Anterior cingulate cortex (tissue), 58 donors: ENCODE measurements at places on chromosomes 1 and 21.

GRCh38 chr1:183178545-183178944, 7.5 kb upstream of the LAMC2 start:
- DNase-seq, result no peak

- DNase-seq, result no peak
Measured at GRCh38 chr21:35265170-35265877, 216.2 kb upstream of the RUNX1 start.

- DNase-seq, result no peak
Measured at GRCh38 chr1:11980676-11980972, 380 bp downstream of the MFN2 start.

- DNase-seq, result no peak
Measured at GRCh38 chr1:246404078-246404477, 103.0 kb downstream of the SMYD3 start.

- DNase-seq, result no peak
Measured at GRCh38 chr1:87056974-87057373, 142.5 kb downstream of the HS2ST1 start.

DNA sequence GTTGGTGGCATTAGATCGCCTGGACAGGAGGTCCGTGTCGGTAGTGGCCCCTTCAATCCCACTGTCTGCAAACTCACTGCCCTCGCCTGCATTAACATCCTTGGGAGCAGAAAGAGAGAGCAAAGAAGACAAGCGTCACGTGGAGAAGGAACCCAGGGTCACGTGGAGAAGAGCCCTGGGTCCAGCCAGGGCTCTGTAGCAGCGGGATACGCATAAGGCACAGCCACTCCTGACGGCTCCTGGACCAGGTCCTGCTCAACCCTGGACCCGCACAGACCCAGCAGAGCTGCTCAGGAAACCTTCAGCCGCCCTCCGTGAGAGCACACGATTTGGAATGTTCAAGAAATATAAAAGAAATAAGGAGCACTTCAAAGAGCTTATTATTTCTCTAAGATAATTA, 92.0 kb downstream of the TIAM1 start:
- no peak for DNase-seq

DNA sequence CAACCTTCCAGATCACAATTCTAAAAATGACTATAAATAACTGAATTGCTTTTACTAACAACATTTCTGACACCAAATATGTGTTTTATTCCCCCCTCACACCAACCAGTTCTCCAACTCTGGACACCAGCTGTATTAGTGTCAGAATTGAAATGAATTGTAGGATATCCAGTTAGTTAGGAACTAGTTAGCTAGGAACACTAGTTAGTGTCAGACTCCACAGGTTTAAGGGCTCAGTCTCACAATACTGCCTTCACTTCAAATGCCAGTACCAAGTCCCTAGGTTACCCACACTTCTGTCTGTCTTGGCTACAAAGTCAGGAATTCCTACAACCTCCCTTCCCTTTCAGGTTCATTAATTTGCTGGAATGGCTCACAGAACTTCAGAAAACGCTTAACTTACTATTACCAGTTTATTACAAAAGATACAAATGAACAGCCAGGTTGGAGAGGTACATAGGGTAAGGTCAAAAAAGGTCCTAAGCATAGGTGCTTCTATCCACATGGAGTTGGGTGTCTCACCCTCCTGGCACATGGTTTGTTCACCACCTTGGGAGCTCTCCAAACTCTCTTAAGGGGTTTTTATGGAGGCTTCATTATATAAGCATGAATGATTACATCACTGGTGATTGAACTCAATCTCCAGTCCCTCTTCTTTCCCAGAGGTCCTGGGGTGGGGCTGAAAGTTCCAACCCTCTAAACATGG, 4.2 kb downstream of the STXBP3 start:
- no peak for DNase-seq

DNA sequence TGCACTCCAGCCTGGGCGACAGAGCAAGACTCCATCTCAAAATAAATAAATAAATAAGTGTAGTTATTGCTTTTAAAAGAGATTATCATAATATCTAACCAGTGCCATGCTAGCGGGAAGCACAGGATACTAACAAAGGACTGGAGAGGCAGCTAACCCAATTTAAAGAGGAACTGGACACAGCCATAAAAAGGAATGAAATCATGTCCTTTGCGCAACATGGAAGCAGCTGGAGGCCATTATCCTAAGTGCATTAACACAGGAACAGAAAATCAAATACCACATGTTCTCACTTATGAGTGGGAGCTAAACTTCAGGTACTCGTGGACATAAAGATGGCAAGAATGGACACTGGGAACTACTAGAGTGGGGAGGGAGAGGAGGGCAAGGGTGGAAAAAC, 54.9 kb downstream of the TM2D1 start:
- no peak for DNase-seq

DNA sequence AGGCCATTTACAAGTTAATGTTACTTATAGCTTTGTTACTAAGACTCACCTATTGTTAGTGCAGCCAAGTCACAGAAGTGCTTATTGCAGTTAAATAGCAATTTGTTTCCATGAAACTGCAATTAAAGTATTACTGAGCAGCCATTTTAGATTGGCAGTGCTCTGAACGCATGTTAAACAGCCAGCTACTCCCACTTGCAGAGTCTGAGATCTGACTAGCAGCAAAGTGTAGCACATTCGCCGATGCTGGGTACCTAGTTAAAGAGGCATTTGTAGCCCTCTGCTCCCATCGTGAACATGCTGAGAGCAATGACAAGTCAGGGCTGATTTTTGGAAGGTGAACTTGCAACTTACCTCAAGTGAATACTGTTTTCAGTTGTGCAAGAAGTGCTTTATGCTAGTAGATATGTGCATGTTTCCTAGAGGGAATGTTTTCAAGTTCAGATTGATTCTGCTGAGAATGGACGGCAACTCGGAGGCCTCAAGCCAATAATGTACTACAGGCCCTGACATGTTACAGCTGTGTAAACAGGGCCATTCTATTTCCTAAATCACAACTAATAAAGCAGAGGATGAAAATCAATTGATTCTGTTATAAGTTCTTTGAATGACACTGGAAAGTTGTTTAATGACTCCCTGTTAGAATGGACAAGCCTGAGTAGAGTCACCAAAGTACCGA, 19.8 kb downstream of the LMO4 start:
- no peak for DNase-seq

DNA sequence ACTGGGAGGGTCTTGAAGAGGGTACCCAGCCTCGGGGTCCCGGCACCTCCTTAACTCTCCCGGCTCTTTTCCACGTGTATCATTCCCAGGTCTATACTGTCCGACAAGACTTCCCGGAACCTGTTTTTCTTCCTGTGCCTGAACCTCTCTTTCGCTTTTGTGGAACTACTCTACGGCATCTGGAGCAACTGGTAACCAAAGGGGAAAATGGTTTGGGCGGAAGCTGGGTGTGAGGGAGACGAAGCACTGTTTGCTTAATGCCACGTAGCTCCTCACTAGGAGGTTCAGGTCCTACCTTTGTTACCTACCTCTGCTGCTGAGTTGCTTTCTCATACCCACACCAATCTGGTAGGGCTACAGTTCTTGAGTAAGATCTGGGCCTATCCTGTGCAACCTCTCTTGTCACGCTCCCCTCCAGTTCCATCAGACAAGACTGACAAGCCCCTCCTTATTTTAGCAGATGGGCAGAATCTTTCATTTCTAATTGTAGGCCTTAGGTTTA, 642 bp downstream of the SLC30A7 start:
- no peak for DNase-seq

DNA sequence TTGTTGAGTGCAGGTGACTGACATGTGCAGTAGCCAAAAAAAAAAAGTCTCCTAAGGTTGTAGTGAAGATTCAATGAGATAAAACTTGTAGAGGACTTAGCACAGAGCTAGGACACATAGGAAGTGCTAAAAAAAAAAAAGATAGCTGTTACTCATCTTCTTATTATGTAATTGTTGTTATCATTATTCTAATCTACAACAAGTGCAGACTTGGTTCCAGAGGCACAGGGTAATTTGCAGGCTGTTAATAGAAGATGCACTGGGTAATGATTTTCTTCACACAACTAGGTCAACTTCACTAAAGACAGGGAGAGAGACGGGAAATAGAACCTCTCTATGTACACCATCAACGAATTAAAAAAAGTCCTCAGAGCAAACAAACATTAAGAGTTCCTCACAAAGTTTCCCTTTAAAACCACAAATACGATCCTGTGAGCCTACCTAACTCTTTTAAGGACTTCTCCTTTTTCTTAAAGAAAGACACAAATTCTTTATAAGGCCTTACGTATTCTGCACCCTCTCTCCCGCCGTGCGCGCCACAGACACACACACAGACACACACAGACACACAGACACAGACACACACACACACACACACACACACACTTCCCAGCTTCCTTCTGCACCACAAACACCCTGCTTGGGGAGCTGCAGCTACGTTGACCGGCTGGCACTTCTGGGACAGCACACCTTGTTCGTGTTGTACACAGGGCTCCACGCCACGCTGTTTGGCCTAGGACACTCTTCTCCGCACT, 49.8 kb upstream of the GADD45A start:
- no peak for DNase-seq

DNA sequence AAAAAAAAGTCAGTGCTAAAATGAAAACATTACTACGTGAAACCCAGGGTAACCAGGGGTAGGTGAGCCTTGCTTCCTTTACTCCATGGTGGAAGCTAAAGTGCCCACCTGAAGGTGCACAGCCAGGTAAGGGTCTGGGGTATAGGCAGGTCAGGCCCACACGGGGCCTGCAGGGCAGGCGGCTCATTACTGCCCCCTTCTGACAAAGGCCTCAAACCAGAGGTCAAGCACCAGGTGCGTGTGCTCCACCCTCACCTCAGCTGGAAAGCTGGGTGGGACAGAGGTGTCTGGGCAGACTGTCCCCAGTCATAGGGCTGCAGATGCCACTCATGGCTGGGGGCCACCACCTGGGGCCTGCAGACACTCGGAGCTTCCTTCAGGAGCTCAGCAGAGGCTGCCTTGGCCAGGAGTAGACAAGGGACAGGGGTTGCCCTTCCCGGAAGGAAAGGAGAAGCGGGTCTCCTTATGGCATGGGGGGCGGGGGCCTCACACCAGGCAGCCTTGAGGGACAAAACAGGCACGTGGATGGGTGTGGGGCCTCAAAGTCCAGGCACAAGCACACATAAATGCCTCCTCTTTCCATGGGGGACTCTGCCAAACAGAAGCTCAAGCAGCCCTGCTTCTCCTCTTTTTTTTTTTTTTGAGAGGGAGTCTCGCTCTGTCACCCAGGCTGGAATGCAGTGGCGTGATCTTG, 36.2 kb downstream of the ACOT7 start:
- DNase-seq, result no peak

DNA sequence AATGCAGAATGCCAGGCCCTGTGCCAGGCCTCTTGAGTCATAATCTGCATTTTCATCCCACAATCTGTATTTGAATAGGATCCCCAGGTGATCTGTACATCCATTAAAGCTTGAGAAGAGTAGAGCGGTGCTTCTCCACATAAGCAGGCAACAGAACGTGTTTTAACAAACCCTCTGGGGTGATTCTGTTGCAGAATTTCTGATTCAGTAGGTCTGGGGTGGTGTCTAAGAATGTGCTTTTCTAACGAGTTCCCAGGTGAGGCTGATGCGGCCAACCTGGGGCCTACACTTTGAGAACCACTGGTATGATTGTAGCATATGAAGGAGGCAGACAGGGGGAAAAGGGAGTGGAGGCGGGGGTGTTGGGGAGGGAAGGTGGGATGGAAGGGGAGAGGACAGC, 78.4 kb upstream of the POU3F1 start:
- no peak for DNase-seq

DNA sequence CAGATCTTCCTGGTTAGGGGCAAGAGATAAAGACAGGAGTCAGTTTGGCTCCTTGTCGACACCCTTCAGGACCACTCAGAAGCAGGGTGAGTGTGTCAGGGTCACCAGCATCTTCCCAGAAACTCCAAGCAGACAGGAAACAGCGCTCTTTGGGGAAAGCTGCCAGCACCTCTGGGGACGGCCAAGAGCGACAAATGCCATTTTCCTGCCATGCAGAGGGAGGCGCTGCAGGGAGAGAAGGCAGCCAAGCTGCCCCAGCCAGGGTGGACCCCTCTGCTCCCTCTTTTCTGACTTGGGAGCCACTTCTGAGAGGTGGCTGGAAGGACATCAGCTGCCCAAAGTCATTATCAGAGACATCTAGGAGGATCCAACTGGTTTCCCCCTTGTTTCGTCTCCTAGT, 29.0 kb downstream of the SIM2 start:
- no peak for DNase-seq

DNA sequence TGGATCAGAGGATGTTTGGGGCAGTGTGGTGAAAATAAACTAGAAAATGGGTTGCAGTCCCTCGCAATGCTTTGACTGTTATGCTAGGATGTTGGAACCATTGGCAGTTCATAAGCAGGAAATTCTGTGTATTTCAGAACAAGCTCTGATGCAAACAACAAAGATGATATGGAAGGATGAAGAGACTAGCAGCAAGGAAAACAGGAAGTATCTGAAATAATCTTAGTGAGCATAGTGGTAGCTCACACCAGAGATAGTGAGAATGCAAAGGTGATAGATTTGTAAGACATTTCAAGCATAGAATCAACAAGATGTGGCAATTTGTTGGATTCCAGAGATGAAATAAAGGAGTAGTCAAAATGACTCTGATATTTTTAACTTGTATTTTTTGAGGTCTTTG, 11.1 kb upstream of the RCC1 start:
- no peak for DNase-seq

- no peak for DNase-seq
Measured at GRCh38 chr1:143735764-143736461, 235.9 kb downstream of the FAM72C start.

GRCh38 chr21:31348188-31348587, 4.1 kb upstream of the TIAM1 start:
- no peak for DNase-seq

GRCh38 chr1:207935166-207935583, 24.2 kb upstream of the CD34 start:
- DNase-seq, result no peak

DNA sequence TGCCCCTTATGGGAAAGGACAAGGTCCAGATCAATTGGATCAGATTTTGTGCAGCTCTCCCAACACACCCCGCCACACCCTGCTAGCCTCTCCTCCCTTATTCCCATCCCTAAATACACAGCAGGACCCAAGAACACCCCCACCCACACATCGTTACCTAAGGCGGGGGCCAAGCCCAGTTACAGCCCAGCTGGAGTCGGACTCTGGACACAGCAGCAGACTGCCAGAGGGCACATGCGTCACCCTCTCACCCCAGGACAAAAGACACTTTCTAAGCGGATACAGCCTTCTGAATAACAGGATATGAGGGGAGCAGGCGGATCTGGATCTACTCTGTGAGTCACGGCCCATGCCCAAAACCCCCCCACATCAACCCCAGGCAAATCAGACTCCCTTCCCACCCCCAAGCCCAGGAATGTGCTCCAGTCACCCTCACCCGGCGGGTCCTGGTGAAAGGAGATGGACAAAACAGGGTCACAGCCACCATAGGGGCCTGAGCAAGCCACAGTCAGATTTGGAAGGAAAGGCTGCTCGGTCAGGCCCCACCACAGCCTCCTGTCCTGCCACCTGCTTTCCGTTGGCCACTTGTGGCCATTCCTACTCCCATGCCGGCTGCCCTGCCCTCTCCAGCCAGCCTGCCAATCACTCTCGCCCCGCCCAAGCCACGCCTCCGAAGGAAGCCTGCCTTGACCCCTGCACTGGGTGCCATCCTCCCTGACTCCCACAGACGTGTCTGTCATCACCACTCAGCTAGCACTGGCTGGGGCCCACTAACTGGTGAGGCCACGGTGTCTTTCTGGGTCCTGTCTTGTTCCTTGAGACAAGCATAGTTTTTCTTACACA, 4.0 kb downstream of the S100A16 start:
- no peak for DNase-seq

- DNase-seq, result no peak
Measured at GRCh38 chr1:18631496-18632217, 1.0 kb downstream of the PAX7 start.

GRCh38 chr1:233229288-233229687, 66.2 kb downstream of the PCNX2 start:
- no peak for DNase-seq

- DNase-seq, result no peak
Measured at GRCh38 chr1:173295995-173296394, 88.9 kb upstream of the TNFSF4 start.
